ENCODE measurements at places on chromosomes 3 and 15.

- DNase-seq: no peak
These were observed 63.5 kb upstream of the SLITRK3 start for GRCh38 chr3:165259541-165260193.

DNA sequence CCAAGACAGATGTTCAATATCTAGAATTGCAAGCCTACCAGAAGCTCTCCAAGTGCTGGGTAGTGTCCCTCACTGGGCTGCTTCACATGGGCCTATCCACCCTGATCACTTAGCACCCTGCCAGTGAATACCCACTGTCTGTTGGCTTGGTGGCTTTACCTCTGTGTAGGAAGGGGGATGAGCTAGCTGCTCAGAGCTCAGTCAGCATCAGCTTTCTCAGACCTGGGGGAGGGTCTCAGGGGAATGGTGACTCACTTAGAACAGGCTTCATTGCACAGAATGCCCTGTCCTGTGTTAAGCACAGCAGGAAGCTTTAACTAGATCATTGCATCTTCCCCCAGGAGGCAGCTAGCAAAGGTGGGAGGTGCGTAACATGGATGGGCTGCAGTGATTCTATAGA is 209.8 kb downstream of the PDCD6IP start:
- DNase-seq: no peak

DNA sequence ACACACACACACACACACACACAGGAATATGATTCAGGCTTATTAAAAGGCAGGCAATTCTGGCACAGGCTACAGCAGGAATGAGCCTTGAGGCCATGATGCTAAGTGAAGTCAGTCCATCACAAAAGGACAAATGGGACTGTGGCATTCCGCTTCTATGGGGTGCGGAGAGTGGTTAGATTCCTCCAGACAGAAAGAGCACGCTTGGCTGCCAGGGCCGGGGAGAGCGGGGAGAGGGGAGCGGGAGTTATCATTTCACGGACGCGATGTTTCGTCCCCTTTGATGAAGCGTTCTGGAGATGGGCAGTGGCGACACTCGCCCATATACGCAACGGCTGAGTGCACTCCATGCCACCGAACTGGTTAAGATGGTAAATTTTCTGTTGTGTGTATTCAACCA is 58.5 kb upstream of the FAM174B start:
- DNase-seq: no peak

DNA sequence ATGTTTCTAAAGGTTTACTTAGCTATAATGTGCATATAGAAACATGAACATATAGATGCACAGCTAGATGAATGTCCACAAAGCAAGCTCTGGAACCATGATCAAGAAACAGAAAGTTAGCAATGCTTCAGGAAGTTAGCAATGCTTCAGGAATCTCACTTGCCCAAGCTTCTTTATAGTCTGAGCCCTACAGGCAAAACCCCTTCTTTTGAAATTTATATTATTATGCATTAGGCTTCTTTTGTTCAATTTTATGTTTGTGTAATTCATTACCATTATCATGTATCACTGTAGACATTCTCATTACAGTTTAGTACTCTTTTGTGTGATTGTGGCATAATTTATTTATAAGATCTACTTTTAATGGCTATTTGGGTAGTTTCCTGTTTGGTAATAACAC is 286.4 kb upstream of the BCHE start:
- DNase-seq: no peak

DNA sequence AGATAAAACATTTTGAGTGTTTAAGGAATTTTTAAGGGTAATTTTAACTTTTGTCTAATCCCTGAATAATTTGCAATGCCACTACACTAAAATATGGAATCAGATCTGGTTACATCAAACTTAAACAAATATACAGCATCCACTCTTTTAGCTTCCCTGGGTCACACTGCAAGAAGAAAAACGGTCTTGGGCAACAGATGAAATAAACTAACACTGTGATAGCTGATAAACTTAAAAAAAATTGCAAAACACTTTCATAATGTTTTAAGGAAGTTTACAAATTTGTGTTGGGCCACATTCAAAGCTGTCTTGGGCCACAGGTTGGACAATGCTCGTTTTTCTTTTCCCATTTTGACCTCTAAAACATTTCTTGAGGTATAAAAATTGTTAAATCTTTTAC is 34.3 kb downstream of the CCDC66 start:
- DNase-seq: no peak

GRCh38 chr3:5304789-5305683 is 117.5 kb downstream of the EDEM1 start:
- peak; percentile 74 for DNase-seq

- DNase-seq: no peak
These were observed 43.7 kb downstream of the SRPRB start for GRCh38 chr3:133849346-133849745.

GRCh38 chr3:125587039-125587648 is 8.2 kb downstream of the OSBPL11 start:
- no peak for DNase-seq

- DNase-seq: peak; percentile 33
These were observed 20.5 kb upstream of the STAG1 start for GRCh38 chr3:136772709-136773108.

DNA sequence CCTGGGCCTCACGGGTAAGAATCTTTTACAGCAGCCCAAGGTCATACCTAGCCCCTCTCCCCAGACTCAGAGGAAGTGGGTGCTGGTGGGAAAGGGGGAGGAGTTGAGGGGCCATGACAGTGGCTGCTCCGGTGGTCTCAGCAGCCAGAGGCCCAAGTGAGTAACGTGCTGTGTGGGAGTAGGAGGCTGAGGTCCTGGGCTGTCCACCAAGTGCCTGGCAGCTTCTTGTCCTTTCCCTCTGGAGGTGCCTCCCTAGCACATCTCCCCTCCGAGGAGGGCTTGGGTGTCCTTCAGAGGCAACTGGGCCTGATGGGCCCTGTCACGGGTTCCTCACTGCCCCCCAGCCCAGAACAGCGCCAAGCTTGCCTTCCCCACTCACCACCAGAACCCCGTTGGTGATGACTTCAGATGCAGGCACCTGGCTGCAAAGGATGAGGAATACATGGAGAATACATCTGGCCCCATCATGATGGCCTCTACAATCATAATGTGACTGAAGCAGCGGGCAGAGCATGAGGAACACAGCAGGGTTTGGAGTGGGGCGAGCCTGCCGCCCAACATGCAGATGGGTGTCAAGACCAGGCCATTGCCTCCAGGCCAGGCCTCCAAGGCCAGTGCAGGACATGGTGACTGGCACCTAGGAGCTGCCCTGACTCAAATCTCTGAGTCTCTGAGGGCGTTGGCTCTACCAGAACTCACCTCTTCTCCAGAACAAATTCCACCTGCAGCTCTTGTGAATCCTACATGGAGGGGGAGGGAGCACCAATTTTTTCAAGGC is 3.3 kb downstream of the PLA2G4F start:
- no peak for DNase-seq

GRCh38 chr3:171878461-171879225 is 35.5 kb downstream of the TMEM212 start:
- DNase-seq: no peak

DNA sequence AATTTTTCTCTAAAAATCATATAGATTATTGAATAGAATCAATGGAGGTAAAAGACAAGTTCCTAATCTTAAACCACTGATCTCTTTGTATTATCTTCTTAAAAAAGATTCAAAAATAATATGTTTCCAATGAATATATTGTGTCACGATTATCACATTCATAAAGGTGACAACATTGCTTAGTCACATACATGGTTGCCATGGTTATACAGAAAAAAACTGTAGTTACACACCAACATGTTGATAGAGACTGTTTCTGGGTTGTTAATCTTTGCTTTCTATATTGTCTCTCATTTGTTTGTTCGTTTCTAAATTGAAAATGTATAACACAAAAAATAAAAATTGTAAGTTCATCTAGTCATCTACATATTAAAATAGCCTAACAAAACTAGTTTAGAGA is 376.0 kb upstream of the ALCAM start:
- no peak for DNase-seq

- DNase-seq: peak; percentile 50
These were observed 698 bp downstream of the IL1RAP start for GRCh38 chr3:190514413-190515153.

DNA sequence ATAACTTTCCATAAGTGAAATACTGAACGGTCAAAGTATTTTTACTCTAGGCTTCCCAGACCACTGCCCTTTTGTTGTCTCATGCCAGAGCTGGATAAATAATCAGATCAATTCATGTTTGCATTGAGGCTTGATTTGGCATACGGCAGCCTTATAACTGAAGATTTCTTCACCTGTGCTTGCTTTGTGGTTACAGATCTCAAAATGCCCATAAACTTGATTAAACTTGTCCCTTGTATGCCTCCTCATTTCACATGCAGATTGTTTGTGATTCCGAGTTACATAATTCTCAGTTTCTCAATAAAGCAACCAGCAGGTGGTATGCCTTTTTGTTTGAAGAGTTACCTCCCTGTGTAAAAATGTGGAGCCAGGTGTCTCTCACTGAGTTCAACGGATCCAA is 211.4 kb upstream of the LRIG1 start:
- DNase-seq: no peak

- DNase-seq: no peak
These were observed 216.2 kb downstream of the ABHD5 start for GRCh38 chr3:43906849-43907507.
